Placental epithelial cell (primary cell): ENCODE measurements at places on chromosomes 2 and 18. TPM values are rescaled to one million over a fixed set of nuclear protein-coding genes. Genes with fewer than 3 reads are reported as not detected.

The XDH gene
- total RNA-seq: 0.11 TPM in 1 of 2 replicates, not detected in the other

The IL1RL2 gene
- 10.6 and 13.7 TPM in 2 replicates for total RNA-seq

The GALNT3 gene
- 13.7 and 38.2 TPM in 2 replicates for total RNA-seq

The MROH2A gene
- not detected in 2 replicates for total RNA-seq

The EIPR1 gene
- total RNA-seq: 14.5 and 39.5 TPM in 2 replicates

The CTAGE1 gene
- total RNA-seq: 0.22 TPM in 1 of 2 replicates, not detected in the other

The ALS2 gene
- total RNA-seq: 19.6 and 26.8 TPM in 2 replicates

The ANAPC1 gene
- total RNA-seq: 39.7 and 49.9 TPM in 2 replicates

The PROKR1 gene
- not detected in 2 replicates for total RNA-seq

The DNAJB2 gene
- 63.2 and 74.1 TPM in 2 replicates for total RNA-seq

The VWC2L gene
- total RNA-seq: under 0.01 TPM in 1 of 2 replicates, not detected in the other

The SP9 gene
- not detected in 2 replicates for total RNA-seq

The RASGRP3 gene
- not detected in 2 replicates for total RNA-seq

The GAL3ST2 gene
- total RNA-seq: 0.79 TPM in 1 of 2 replicates, not detected in the other

The CTIF gene
- total RNA-seq: 102 and 170 TPM in 2 replicates

The DYSF gene
- 9.8 and 18.9 TPM in 2 replicates for total RNA-seq

The RGPD3 gene
- total RNA-seq: under 0.01 and 0.11 TPM in 2 replicates

The AKAIN1 gene
- total RNA-seq: not detected in 2 replicates

The PAX3 gene
- not detected in 2 replicates for total RNA-seq

The CPO gene
- not detected in 2 replicates for total RNA-seq

The TRPM8 gene
- total RNA-seq: not detected in 2 replicates

The ALK gene
- under 0.01 TPM in 2 replicates for total RNA-seq

The IRS1 gene
- 7.1 and 24.7 TPM in 2 replicates for total RNA-seq

The SIGLEC15 gene
- not detected in 2 replicates for total RNA-seq

The SCN9A gene
- total RNA-seq: 0.11 TPM in 1 of 2 replicates, not detected in the other
